ENCODE measurements at places on chromosomes 7 and 10.

DNA sequence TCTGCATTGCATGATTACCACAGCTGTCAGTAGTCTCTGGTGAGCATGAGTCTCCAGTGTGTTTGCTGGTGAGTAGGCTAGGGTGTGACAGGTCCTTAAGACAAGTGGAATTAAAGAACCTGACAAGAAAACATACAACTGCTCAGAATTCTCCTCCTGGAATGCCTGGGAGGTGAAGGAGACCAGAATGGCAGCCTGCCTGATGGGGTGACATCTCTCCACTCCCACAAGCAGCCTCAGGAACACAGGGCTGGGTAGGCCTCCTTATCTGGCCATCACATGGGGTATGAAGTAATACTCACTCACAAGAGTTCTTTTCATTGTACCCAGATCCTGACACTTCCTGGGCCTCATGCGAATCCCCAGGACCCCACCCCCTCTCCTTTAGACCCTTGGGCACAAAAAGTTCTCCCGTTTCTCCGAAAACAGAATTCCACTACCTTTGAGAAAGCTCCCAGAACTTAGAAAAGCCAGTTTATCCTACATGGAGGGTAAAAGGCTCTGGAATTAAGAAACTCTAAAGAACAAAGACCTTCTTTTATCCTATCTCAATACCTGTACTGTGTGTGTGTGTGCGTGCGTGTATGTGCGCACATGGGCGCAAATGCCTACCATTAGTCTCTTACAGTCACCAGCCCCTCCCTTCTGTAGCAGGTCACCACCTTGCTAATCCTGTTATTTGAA, 33.4 kb upstream of the C1GALT1 start:
- peak; percentile 4 for DNase-seq

- no peak for DNase-seq
Measured at GRCh38 chr7:39085590-39086049, 107.9 kb downstream of the POU6F2 start.

GRCh38 chr7:19118636-19119371, 1.4 kb upstream of the TWIST1 start:
- no peak for DNase-seq

- no peak for DNase-seq
Measured at GRCh38 chr7:157484411-157485081, 147.7 kb downstream of the DNAJB6 start.

GRCh38 chr10:121281576-121281975, 316.7 kb downstream of the FGFR2 start:
- no peak for DNase-seq

DNA sequence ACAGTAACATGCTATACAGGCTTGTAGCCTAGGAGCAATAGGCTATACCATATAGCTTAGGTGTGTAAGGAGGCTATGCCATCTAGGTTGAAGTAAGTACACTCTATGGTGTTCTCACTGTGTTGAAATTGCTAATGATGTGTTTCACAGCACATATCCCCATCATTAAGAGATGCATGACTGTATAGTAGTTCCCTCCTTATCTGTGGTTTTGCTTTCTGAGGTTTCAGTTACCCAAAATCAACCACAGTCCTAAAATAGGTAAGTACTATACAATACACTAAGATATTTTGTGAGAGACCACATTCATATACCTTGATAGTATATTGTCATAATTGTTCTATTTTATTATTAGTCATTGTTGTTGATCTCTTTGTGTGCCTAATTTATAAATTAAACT, 12.7 kb downstream of the FZD1 start:
- DNase-seq, result no peak

DNA sequence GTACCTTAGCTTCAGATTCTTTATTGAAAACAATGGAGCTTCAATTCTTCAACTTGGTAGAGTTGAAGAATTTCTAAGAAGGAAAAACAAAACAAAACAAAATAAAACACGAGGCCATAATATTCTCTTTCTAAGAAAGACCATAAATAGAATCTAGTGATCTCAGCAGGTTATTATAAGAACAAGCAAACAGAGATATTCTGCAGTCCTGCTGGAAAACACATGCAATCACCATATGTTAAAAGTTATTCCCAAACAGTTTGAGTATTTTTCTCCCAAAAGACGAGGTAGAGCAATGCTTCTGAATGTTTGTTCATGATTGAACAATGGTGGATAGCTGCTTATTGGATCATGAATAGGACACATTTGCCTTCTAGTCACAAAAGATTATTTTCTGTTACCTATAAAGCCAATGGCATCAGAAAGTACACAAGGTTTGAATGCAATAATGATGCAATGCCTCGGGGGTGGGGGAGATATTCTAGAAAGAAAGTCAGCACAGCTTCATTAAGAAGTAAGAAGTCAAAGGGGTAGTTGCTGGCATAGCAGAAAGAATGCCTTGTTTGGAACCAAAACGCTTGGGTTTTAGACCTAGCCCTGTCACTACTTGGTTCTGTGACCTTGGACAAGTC, 59.3 kb downstream of the CREB3L2 start:
- no peak for DNase-seq

DNA sequence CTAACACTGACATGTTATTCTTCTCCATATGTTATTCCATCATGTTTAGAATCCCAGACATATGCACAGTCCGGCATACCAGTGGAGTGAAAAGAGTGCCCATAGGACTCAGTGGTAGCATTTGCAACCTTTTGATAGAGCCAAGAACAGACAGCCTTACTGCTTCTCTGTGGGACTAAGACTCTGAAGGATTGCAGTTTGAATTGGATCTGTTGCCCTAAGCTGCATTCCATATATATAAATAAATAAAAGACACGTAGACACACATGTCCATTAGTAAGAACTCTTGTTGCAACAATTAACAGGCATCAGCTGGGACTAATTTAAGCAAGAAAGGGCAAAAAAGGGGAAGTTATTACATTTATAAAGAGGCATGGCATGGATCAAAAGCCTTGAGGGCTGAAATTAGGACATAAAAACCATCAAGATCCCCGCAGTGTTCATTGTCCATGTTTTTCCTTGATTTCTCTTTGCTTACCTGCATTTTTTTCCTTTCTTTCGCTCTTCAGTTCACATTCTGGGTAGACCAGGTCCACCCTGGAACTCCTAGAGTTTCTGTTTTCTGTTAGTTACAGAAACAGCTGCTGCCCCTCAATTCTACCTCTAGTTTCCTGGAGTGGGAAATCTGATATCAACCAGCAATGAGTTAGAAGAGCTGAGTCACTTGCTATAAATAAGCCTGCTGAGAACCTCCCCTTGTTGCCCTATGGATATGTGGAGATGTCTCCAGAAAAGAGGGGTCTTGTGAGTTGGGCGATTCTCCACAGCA, 132.4 kb downstream of the SORCS1 start:
- no peak for DNase-seq
